ENCODE measurements at places on chromosomes 11 and 22.

DNA sequence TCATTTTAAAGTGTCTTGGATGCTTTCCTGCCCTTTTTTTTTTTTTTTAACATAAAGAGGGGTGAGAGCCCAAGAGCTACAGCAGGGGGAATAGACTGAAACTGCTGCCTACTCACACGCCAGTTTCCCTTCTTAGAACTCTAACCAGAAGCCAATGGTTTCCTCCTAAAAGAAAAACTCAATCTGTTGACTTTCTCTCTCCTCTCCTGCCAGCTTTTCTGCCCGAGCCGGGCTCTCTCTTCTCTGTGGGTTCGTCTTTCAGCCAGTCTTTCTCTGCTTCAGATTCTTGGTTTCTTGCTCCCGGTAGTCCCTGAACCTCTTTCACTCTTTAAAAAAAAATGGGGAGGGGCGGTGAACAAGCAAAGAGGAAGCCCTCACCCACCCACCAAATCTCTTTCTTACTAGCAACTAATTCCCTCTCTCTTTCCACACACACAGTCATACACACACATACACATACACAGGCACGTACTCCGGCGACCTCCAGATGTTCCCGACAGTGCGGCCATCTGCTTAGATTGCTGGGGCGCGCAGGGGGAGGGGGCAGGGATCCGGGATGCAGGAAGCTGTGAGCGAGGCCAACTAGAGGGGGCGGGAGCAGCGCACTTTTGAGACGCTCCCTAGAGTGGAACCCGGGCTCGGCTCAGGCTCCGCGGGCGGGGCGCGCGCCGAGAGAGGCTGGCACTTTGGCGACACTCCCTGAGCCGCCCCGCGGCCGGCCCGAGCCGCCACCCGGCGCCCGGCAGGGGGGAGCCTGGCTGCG is 444 bp upstream of the TSKU start:
- peak; percentile 89 for DNase-seq

DNA sequence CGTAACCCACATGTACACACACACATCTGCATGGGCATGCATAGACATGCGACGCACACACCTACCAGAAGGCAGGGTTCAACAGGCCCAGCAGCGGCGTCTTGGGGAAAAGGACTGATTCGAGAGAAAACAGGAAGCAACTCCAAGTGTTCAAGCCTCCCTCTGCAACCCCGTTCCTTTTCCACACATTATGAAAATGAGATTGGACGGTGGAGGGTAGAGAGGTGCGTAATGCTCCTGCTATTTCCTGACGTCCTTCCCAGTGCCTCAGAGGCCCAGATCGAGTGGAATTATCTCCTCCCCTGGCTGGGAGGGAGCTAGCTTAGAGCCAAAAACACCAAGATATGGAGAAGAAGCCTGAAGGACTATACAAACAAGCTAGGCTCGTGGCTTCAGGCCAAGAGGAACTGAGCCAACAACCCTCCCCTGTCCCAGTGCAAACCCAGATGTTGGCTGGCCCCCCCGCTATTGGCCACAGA is 289.2 kb downstream of the MN1 start:
- peak; percentile 100 for DNase-seq

DNA sequence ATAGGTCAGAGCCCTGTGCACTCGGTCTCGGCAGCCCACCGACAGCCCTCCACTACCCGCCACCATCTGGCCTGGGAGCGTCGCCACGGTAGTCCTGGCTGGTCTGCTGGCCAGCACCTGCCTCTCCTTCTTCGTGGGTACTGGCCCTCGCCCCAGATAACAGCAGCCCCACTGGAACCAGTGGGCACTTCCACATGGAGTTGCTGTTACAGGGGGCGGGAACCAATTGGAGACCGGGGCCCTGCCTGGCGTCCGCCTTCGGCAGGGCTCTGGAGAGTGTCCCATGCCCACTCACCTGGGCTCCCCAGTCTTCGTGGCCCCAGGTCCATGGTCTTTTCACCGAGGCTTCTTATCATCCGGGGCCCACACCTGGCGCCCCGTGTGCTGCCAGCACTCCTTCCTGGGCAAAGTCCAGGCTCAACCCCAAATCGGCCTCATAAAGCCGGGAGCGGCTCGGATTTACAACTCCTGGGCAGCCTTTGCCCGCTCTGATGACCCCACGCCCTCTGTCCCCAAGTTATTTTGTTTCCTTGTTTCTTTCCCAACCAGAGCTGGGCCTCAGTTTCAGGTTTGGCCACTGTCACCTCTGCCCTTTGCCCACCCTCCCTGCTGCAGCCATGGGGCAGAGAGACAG is 12.9 kb upstream of the EHD1 start:
- DNase-seq, result no peak

GRCh38 chr11:78768345-78768744 is 193.7 kb upstream of the NARS2 start:
- no peak for DNase-seq

DNA sequence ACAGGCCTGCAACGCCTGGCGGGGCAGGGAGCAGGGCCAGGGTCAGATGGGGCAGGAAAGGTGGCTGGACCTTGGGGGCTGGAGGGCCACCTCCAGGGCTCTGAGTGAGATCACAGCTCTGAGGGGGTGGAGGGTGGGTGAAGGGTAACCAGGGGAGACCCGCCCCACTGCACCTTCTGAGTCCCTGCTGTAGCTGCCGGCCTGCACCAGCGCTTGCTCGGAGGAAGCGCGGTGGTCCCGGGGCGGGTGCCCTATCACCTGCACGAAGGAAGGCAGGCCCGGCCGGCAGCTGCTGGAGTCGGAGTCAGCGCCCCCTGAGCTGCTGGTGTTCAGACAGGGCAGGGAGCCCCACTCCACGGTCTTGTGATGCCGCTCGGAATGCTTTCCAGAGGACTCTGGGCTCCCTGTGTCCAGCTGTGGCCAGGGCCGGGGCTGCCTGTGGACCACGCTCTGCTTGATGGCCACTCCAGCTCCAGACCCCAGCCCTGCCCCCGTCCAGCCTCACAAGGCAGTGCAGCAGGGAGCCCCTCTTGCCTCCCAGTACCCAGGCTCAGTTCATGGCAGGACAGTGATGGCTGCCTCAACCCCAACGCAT is 3.8 kb downstream of the LMNTD2 start:
- DNase-seq, result no peak

GRCh38 chr11:110530900-110531741 is 101.4 kb downstream of the FDX1 start:
- peak; percentile 8 for DNase-seq

DNA sequence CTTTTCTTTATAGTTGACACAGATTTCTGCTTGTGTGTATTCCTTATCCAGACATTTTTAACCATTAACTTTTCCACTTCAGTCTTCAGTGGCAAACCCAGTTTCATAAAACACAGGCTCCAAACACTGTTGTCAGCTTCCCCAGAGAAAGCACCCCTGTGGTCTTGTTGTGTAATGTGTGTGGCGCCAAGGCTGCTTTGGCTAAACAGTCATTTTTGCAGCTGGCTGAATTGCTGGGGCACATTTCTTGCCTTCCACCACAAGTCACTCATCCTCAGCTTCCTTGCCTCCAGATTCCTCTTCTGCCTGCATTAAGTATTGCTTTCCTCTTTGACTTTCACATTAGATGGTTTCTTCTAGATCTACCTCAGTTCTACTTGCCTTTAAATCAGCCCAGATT is 40.5 kb downstream of the ARHGAP1 start:
- no peak for DNase-seq

GRCh38 chr22:29157759-29158535 is 47.7 kb upstream of the EMID1 start:
- no peak for DNase-seq

DNA sequence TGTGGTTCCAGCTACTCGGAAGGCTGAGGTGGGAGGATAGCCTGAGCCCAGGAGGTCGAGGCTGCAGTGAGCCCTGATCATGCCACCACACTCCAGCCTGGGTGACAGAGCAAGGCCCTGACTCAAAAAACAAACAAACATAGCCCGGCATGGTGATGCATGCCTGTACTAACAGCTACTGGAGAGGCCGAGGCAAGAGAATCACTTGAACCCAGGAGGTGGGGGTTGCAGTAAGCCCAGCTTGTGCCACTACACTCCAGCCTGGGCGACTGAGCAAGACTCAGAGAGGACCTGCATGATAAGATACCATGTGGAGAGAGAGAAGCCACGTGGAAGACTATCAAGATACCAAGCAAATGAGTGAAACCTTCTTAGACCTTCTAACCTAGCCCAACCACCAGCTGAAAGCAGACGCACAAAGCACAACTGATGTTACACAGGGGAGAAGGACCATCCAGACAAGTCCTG is 36.1 kb downstream of the AMBRA1 start:
- DNase-seq, result peak; percentile 68

DNA sequence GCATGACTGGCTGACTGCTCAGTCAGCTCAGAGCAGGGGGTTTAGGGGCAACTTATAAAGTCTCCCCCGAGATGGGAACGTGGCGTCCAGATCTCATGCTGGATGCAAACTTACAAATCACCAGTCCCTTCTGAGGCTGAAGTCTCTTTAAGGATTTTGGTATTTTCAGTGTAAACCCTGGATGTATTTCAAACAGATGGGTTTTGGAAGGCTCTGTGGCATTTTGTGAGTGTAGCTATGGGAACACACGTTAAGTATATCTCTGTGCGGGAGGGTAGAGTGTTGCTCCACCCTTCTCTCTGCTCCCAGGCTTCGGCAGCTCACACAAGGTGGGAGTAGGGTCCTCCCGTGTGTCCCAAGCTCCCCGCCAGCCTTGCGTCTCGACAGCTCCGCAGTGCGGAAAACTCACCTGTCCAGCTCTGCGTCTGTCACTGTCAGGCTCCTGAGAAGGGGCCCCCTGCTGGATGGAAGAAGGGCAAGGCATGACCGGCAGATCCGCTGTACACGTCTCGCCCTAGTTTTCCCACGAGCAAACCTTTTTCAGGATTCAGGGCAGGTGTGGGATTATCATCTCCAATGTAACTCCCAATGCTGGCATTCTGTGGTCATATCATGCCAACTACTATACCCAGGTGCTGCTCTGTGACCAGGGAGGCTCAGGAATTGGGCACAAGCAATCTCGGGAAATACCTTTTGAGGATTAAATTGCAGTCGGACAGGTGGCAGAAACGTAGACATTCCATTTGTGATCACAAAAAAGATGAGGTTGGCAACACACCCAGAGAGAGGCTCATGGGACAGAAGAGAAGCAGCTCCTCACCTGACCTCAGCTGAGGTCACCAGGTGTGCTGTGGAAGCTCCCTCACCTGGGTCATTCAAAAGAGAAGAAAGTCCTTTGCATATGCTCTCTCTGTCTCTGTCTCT is 313.9 kb upstream of the B3GAT1 start:
- DNase-seq, result no peak

GRCh38 chr11:86588566-86589090 is 83.8 kb downstream of the ME3 start:
- no peak for DNase-seq

DNA sequence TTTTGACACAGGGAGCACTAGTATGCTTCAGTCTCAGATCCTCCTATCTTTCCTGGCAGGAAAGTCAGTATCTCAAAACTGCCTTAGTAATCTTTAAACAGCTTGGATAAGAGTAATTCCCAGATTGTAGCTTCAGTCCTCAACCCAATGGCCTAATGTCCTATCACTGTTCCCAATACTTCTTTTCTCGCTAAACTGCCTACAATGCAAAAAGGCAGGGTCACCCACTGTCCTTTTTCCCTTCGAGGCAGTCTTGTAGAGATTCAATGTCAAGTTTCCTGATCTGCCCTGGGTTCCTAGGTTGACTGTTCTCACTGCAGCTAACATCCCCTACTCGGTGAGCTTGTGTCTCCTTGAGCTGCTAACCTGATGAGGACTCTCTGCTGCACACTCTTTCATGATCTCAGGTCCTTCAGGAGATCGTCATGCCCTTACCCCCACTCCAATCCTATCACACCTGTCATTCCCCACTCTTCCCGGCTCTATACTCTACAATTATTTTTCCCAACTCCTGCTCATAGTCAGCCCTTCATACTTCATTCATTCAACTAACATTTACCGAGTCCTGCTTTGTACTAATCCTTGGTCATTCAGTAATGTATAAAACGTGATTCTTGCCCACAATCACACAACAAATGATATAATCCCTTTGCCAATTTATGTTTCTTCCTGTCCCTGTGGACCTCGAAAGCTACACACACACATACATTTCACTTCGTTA is 904 bp downstream of the C2CD3 start:
- peak; percentile 7 for DNase-seq

GRCh38 chr11:126082251-126083109 is 19.8 kb upstream of the CDON start:
- no peak for DNase-seq

DNA sequence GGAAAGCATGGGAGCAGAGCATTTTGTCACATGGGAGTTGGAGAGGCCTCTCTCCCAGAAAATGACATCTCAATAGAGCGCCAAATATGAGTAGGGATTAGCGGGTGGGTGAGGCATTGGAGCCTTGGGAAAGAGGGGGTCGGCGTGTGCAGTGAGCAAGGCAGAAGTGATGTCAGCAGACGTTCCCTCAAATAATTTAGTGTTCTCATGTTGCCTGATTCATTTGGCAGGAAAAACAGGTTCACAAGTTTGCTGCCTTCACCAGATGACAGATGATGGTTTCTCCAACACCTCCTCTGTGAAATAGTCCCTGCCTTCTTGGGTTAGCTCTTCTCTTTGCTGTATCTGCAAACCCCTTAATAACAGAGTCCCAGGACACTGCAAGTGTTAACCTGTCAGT is 118.5 kb upstream of the ARHGAP20 start:
- DNase-seq, result peak; percentile 83

All from epithelial cell of esophagus (primary cell).